ENCODE measurements at places on chromosomes 2 and 18. TPM values are rescaled to one million over a fixed set of nuclear protein-coding genes. Genes with fewer than 3 reads are reported as not detected.

NYAP2 gene
- not detected for total RNA-seq

DNA sequence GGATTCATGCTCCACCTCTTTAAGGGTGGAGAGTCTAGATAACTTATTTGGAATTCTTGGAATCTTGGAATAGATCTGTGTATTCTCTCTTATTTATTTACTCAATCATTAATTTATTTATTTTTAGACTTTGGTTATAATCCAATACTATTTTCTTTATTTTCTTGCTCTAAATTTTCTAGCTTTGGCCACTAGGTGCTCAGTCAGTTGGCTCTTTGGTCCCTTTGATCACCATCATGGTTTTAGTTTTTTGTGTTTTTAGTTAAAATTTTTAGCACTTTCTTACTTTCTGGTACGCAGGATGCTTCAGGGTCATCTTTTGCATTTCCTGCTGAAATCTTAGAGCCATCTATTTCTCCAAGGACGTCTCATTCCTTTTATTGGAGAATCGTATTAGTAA, 5.2 kb upstream of the PLEK start:
- no peak for DNase-seq
- H3K4me1 ChIP-seq: peaks cover 9% of the 10 kb centered on the region
- no peak overlapping the region for H3K4me3 ChIP-seq
- H3K27me3 ChIP-seq: no peaks in the 10 kb centered on the region
- no peaks in the 10 kb centered on the region for H3K36me3 ChIP-seq
- no peak overlapping the region for H3K27ac ChIP-seq

- peak overlapping the region; percentile 12 for H3K27ac ChIP-seq
- DNase-seq: no peak
- H3K27me3 ChIP-seq: no peaks in the 10 kb centered on the region
- H3K4me1 ChIP-seq: peaks cover 58% of the 10 kb centered on the region
Measured at GRCh38 chr2:143451642-143452281, 322.5 kb downstream of the ARHGAP15 start.

DNA sequence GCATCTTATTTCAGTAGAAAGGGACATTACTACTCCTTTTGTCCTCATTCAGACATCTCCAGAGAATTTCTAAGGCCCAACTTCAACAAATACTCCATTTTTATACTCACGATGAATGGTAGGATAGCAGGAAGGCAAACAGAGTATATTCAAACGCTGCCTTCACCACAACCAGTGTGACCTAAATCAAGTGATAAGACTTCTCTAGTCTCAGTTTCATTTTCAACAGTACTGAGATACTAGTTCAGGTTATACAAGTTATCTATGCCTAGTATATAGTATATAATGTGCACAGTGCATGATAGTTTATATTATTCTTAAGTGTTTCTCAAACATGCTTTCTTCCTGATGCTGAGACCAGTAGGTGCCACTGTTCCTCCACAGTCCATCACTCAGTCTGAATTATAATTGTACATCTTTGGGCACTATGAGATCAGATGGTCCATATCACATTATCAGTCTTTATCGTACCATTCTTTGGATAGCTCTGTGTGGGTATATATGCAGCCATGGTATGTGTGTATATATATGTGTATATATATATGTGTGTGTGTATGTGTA, 66.3 kb upstream of the RPE start:
- H3K36me3 ChIP-seq: no peaks in the 10 kb centered on the region
- no peak for DNase-seq
- H3K4me3 ChIP-seq: no peak overlapping the region
- H3K4me1 ChIP-seq: no peaks in the 10 kb centered on the region
- H3K27ac ChIP-seq: no peak overlapping the region

HOXD10 gene
- total RNA-seq: not detected

KIF5C gene
- total RNA-seq: 9.4 TPM

- H3K4me1 ChIP-seq: peaks cover 48% of the 10 kb centered on the region
- no peaks in the 10 kb centered on the region for H3K27me3 ChIP-seq
- peak overlapping the region; percentile 40 for H3K27ac ChIP-seq
- no peak overlapping the region for H3K4me3 ChIP-seq
- peaks cover 7% of the 10 kb centered on the region for H3K36me3 ChIP-seq
Measured at GRCh38 chr2:68825866-68826265, 45.3 kb downstream of the BMP10 start.

CIB4 gene
- not detected for total RNA-seq

DNA sequence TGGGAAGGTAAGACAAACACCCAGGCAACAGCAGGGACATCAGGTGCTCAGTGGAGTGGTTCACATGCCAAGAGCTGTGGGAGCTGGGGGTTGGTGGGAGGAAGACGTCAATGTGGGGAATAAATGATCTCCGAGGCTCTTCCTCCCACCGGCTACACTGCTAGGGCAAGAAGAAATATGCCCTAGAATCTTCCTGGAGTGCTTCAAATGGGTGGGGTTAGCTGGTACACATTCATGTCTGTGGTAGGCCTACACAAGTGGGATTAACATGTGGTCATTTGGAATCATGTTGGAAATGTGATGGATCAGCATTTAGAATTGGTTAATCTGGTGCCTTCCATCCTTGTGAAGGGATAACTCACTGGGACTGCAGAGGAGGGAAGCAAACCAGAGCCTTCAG, 12.4 kb upstream of the ZFP36L2 start:
- no peak overlapping the region for H3K4me3 ChIP-seq
- DNase-seq: no peak
- no peaks in the 10 kb centered on the region for H3K27me3 ChIP-seq
- H3K36me3 ChIP-seq: no peaks in the 10 kb centered on the region
- peaks cover 10% of the 10 kb centered on the region for H3K4me1 ChIP-seq

DNA sequence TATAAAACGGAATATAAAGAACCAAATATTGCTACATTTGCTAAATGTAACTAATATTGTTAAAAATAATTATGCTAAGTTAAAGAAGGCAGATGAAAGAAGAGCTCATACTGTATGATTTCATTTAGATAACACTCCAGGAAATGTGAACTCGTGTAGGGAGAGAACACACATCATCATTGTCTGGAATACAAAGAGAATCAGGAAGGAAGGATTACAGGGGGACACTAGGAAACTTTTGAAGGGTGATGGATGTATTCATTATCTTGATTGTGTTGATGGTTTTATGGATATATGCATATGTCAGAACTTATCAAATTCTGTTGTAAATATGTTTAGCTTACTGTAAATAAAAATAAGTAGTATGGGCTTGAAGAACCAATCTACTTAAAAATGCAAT, 104.1 kb upstream of the TRIB2 start:
- H3K27ac ChIP-seq: peak overlapping the region; percentile 28
- DNase-seq: no peak
- H3K4me3 ChIP-seq: no peak overlapping the region

CYP26B1 gene
- total RNA-seq: not detected

DNA sequence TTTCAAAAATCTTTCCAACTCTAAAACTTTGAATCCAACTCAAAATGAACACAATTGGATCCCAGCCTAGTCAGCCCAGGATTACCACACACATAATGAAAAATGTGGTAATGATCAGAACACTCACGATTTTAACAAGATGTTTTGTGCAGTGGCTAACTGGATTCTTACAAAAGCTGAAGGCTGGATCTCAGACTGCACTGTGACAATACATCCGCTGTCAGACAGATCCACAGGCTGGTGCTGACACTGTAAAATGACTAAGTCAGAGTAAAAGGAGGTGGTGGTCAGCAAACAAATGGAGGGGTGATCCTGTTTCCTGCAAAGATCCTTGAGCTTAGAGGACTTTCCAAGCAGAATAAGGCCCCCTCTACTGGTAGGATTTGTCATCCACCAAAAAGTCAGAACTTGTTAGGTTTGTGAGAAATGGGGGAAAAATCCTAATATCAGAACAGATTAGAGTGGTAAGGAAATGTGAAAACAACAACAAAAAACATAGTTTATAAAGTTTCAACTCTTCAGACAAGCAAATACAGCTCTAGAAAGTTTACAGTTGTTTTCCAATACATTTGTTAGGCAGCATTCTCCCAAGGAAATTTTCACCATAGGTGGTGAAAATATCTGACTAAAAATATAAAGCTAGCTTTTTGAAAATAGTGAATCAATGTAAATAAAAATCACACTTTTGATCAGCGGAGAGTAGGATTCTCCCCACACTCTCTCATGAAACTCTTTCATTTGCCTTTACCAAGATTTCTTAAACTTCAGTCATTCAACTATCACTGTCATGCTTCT, 211.9 kb downstream of the AGPS start:
- H3K4me3 ChIP-seq: no peak overlapping the region
- H3K36me3 ChIP-seq: peaks cover 15% of the 10 kb centered on the region
- no peak for DNase-seq

- H3K27me3 ChIP-seq: no peaks in the 10 kb centered on the region
- H3K4me3 ChIP-seq: no peak overlapping the region
- no peak overlapping the region for H3K27ac ChIP-seq
- DNase-seq: no peak
- no peaks in the 10 kb centered on the region for H3K36me3 ChIP-seq
Measured at GRCh38 chr2:145615626-145616025, 1095.7 kb upstream of the ZEB2 start.

- no peaks in the 10 kb centered on the region for H3K4me1 ChIP-seq
- no peaks in the 10 kb centered on the region for H3K27me3 ChIP-seq
- DNase-seq: no peak
- no peak overlapping the region for H3K4me3 ChIP-seq
- H3K36me3 ChIP-seq: no peaks in the 10 kb centered on the region
Measured at GRCh38 chr2:184336688-184337087, 261.6 kb upstream of the ZNF804A start.

DNA sequence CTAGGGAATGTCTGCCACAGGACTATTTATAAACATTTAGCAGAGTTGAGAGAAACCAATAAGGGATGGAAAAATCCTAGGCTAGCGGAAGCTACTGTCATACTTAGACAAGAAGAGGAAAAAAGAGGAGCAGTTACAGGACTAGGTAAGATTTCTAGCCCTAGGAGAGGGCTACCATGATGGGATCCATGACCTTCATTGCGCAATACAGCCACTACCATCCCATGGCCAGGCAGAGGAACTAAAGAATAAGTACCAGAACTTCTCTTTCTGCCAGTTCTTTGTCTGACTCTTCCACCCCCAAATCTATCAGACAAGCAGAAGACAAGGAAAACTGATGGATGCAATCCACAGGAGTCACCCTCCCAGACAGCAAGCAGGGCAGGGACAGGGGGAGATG, 417.0 kb upstream of the CHST9 start:
- H3K36me3 ChIP-seq: no peaks in the 10 kb centered on the region
- H3K27ac ChIP-seq: no peak overlapping the region
- no peaks in the 10 kb centered on the region for H3K4me1 ChIP-seq
- no peaks in the 10 kb centered on the region for H3K27me3 ChIP-seq
- no peak for DNase-seq

- H3K4me1 ChIP-seq: peaks cover 14% of the 10 kb centered on the region
- DNase-seq: no peak
- peaks cover 4% of the 10 kb centered on the region for H3K36me3 ChIP-seq
- no peak overlapping the region for H3K4me3 ChIP-seq
Measured at GRCh38 chr2:239387811-239388210, 13.0 kb downstream of the HDAC4 start.

GRCh38 chr18:10995550-10995949, 153.8 kb downstream of the PIEZO2 start:
- H3K4me3 ChIP-seq: no peak overlapping the region
- H3K36me3 ChIP-seq: peaks cover 2% of the 10 kb centered on the region
- H3K27ac ChIP-seq: no peak overlapping the region
- DNase-seq: no peak
- peaks cover 8% of the 10 kb centered on the region for H3K27me3 ChIP-seq

ESCO1 gene
- 33.0 TPM for total RNA-seq

DNA sequence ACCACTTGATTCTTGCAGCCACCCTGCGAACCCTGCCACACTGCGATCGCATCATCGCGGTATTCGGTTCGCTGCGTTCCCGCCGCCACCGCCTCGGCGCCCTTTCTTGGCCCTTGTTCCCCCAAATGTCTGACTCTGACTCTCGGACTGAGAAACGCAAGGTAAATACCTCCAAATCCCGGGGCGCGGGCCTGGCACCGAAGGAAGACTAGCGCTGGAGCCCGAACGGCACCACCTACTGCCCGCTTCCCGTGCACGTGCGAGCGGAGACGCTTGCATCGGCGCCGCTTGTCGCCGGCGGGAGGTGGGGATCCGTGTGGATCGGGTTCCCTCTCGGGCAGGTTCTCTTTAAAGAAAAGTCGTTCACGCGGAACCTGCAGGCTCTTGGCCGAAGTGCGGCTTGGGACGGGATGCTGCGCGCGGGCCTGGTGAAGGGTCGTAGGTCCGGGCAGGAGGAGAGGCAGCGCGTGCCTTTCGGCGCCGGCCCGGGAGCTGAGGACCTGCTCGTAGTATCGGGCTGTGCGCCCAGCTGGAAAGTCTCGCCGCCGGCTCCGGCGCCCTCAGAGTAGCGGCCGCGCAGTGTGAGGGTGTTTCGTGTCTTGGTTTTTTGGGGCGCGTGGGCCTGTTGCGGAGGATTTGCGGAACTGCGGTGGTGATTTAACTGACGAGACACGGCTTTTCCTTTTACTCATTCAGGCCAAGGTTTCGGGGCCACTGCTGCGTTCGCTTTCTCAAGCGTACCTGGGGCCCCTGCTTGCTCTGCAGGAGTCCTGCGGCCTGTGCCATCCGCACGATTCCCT, 514 bp downstream of the BCL2L11 start:
- H3K4me3 ChIP-seq: peak overlapping the region; percentile 96
- peaks cover 5% of the 10 kb centered on the region for H3K36me3 ChIP-seq
- peaks cover 71% of the 10 kb centered on the region for H3K4me1 ChIP-seq
- peaks cover 28% of the 10 kb centered on the region for H3K27me3 ChIP-seq

- DNase-seq: no peak
- no peak overlapping the region for H3K27ac ChIP-seq
Measured at GRCh38 chr2:66389651-66390131, 45.2 kb upstream of the MEIS1 start.

DNA sequence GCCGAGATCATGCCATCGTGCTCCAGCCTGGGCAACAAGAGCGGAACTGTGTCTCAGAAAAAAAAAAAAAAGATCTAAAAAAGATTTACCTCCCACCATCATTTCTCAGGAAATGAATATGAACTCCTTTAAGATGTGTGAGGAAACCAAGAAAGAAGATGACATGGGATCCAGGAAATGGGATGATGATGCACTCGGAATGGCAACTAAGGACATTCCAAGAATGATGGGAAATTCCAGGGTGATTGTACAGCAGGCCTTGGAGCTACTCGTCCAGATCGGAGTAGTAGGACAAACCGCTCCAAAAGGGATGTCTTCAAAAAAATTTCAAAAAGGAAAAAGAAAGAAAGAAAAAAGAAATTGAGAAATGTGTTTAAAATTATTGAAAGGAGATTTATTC, 84.9 kb upstream of the PMAIP1 start:
- no peaks in the 10 kb centered on the region for H3K36me3 ChIP-seq
- no peak for DNase-seq
- no peaks in the 10 kb centered on the region for H3K4me1 ChIP-seq
- peaks cover 23% of the 10 kb centered on the region for H3K27me3 ChIP-seq
- no peak overlapping the region for H3K4me3 ChIP-seq

DNA sequence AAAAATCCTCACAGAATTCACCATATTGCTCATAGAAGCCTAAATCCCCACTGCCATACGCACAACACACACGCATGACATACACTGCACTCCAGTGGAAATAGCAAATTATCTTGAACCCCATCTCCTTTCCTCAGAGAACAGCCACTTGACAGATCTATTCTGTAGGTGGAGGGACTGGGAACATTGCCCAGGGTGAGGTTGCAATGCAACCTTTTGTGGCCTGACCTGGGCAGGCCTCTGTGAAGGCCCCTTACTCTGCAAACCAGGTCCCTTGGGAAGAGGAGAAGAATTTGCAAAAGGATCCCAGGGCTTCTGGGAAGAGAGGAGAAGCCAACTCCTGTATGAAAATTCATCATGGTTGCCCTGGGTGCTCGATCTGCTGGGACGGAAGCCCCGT, 51.9 kb downstream of the SDC1 start:
- H3K27me3 ChIP-seq: peaks cover 6% of the 10 kb centered on the region
- no peaks in the 10 kb centered on the region for H3K36me3 ChIP-seq
- no peak for DNase-seq

TPO gene
- total RNA-seq: not detected

GCG gene
- total RNA-seq: not detected
